CD4-positive, alpha-beta T cell (primary cell): ENCODE measurements at places on chromosomes 13 and 19.

DNA sequence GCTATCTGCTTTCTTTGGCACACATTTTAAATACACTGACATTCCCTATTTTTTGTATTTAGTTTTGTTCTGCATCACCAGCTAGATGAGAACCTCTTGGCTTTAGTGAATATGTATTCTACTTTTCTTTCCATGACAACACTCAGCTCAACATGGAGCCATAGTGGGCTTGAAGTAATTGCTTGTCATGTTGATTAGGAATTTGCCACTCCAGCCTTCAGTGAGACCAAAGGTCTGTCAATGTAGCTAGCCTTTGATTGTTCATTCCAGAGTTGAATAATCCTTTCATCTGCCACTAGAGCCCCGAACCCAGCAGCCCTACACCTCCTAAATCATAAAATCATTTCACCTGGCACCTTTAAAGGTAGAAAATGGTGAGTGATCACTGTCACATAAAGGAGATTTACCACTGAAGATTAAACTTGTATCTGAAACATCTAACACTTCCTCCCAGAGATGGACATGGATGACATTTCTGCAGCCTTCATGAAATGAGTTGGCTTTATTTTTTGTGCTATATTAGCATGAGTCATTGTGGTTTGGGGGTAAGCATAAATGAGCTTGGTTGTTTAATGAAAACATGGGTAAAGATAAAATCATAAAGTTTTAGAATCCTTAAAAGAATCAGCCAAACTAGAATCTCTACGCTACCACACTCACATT lies 29.2 kb upstream of the GARRE1 start:
- no peak for DNase-seq

DNA sequence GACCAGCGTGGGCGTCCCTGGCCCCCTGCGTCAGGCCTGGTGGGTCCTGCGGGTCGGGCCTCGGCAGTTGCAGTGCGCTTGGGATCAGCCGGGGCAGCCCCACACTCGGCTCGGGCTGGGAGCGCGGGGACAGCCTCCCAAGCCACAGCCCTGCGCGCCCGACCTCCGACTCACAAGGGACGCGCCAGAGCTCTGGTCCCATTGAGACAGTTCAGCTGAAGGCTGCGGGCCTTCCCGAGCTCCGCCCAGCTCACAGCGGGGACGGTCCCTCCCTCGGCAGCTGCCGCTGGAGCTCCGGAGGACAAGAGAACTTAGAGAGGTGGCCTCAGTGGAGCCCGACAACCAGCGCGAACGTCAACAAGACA lies 45.7 kb upstream of the ZNF730 start:
- no peak for DNase-seq

GRCh38 chr13:37123337-37123736 lies 17.9 kb upstream of the CSNK1A1L start:
- DNase-seq: no peak

DNA sequence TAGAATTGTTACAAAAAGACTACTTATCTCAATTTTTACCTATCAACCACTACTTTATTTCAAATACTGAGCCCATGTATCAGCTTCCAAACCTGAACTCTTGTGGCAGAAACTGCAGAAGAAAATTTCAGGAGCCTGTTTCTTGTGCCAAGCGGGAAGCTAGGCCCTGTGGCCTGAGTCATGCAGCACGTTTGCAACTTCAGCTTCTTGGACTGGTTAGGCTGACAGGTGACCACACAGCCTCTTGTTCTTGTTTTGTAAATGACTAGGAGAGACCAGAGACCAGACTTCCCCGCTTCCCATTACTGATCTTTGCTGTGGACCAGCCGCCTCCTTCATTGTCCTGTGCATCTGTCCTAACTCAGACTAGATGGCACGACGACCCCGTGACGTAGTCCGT lies 3.4 kb upstream of the LAMP1 start:
- no peak for DNase-seq

GRCh38 chr19:13929956-13930355 lies 8.3 kb downstream of the PODNL1 start:
- DNase-seq: no peak

DNA sequence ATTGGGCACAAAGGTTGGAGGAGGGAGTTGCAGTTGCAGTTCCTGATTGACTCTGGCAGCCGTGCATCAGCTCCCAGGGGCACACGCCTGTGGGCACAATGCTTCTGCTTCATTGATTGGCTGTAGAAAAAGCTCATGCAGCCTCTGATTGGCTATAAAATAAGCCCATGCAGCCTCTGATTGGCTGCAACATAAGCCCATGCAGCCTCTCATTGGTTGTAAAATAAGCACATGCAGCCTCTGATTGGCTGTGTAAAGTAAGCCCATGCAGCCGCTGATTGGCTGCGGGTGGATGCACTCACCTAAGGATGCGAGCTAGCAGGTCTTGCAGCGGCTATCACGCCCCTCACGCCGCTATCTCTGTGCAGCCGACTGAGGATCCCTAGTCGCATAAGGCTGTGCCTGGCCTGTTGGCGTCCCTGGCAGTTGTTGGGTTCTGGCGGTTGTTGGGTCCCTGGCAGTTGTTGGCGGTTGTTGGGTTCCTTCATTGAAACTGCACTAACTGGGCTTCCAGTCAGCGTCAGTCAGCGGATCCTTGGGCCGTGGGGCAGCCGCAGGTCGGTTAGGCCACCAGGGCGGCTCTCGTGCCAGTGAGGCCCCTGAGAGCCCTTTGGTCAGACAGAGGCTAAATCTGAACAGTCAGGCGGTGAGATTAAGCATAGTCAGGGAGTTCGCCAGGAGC lies at the start of gene SIGLECL1:
SIGLECL1 (plus strand) TSS at position 295 of the 682 bp plus-strand sequence. CDS start 12,993 bp downstream, outside the sequence.
- DNase-seq: no peak

DNA sequence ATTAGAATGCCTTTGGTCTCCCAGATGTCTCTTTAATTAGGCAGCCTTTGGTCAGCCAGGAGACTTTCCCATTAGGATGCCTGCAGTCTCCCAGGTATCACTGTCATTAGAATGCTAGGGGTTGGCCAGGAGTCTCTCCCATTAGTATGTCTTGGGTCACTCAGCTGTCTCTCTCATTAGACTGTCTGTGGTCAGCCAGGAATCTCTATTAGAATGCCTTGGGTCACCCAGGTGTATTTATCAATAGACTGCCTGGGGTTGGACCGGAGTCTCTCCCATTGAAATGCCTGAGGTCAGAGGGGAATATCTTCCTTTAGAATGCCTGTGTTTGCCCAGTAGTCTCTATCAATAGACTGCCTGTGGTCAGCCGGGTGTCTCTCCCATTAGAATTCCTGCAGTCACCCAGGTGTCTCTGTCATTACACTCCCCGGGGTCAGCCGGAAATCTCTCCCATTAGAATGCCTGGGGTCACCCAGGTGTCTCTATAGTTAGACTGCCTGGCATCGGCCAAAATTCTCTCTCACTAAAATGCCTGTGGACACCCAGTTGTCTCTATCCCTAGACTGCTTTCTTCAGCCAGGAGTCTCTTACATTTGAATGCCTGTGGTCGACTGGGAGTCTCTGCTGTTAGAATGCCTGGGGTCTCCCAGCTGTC lies 1460.3 kb downstream of the UQCRFS1 start:
- DNase-seq: no peak
